ENCODE measurements at places on chromosomes 16 and 17. TPM values are rescaled to one million over a fixed set of nuclear protein-coding genes. Genes with fewer than 3 reads are reported as not detected.

GRCh38 chr17:71176331-71176730, 944.5 kb upstream of the SOX9 start:
- no peak for DNase-seq

- no peak for DNase-seq
Observed at GRCh38 chr16:26129997-26130396, 438.2 kb downstream of the HS3ST4 start.

DNA sequence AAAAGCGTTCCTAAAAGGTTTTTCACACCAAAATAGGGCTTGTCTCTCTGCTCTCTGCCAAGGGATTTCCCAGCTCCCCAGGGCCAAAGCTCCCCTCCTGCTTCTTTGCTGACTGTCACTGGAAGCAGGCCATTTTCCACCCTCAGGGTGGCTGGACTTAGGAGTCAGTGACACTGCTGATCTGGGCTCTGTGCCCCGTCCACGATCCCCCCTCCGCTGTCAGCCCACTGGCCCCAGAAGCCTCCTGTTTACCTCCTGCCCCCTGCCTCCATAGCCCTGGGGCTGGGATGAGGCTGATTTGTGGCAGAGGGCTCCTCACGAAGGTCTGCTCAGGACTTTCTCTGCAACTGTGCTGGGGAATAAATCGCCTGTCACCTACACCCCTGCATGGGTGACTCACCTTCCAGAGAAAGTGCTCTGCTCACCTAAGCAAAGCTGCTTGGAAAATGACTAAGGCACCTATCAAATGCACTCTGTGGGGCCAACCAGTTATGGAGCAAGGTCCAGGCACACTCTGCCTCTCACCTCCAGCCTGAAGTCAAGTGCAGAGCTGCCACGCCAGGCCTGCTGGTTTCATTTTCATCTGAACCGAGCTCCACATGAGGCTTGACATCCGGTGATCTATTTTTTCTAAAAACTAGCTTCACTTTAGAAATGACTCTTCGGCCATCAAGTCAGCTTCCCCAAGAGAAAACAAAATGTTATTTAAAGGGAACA, 4.9 kb downstream of the MAP3K14 start:
- peak; percentile 71 for DNase-seq

- DNase-seq, result no peak
Observed at GRCh38 chr17:19760746-19761145, 12.6 kb upstream of the ALDH3A1 start.

DNA sequence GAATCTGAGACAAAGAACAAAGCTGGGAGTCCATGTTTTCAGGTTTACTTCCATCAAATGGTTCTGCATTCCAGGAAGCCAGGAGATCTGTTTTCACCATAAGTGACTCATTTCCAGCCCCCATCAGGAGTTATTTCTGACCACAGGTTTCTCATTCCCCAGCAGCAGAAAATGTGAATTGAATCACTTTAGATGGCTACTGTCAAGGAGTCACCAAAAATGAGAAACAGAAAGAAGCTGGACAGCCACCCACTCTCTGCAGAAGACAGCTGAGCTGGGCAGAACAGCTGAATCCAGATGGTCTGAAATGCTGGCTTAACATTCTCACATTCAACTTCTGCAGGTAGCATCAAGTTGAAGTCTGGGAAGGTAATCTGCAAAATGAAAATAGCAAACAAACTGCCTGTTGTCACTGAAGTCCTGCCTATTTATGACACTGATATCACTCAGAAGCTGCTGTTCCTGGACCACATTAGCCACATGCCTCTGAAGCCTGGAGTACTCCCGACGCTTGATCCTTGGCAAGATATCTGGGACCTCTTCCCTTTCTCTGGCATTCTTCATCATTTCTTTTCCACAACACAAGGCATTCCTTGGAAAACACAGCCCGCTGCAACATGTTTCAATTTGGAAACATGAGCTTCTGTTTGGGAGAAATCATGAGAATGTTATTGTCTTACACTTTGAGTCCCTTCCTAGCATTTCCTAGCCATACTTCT, 15.3 kb downstream of the CCL11 start:
- DNase-seq, result no peak

GRCh38 chr17:13642188-13642587, 40.5 kb upstream of the HS3ST3A1 start:
- no peak for DNase-seq

- DNase-seq, result no peak
Observed at GRCh38 chr16:53737552-53737951, 33.6 kb downstream of the FTO start.

DNA sequence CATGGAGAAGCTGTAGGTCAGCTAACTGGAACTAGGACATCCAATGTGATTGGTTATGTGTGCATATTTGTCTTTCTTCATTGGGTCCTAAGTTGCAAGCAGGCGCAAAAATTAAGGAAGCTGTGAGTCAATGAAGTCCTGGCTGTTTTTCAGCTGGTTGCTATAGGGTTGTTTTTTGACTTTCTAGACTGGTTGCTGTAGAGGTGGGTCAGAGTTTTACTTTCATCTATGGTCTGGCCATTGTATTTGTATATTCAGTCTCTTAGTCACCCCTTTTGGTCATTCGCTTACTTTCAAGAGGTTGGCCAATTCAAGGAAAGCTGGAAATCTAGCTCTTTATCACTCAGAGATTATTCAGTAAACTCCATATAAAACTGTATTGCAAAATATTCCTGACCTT, 62.0 kb upstream of the AMZ2 start:
- DNase-seq, result no peak

Gene TLCD1
- 2.2 TPM for total RNA-seq

Gene CBX2
- 9.2 TPM for total RNA-seq

Gene KRTAP4-6
- not detected for total RNA-seq

Gene EZH1
- total RNA-seq, result 83.1 TPM

All from activated naive CD8-positive, alpha-beta T cell treated with anti-CD3 and anti-CD28 coated beads, Interleukin-2, amount 10 ng/mL, durations not matched to agents 7 days and 5 days (primary cell).